ENCODE measurements at places on chromosomes 11 and 22.

- no peak for DNase-seq
Measured at GRCh38 chr22:23190526-23190925, 10.2 kb downstream of the BCR start.

GRCh38 chr11:43576320-43576802 lies 104.2 kb upstream of the HSD17B12 start:
- DNase-seq: peak; percentile 17

DNA sequence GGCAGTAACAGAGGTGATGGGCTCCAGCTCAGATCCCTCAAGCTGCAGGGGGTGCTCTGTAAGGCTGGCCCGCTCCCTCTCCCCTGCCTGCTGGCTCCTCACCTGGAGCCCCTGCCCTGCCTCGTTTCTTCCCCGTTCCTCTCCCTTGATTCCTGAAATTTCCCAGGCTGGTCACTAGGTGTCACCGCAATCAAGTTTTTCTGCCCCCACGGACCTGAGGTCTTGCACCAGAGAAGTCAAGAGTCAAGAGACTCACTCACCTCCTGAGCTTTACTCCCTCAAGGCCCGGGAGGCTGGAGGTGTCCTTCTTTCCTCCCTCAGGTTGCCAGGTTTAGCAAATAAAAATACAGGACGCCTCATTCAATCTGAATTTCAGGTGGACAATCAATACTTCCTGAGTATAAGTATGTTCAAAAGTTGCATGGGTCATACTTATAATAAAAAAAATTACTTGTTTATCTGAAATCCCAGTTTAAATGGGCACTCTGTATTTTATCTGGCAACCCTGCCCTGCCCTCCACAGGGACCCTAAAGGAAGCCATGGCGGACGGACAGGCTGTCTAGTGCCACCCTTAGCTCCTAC lies 69.2 kb downstream of the SCUBE1 start:
- DNase-seq: peak; percentile 81

GRCh38 chr11:1780700-1781592 lies 17.2 kb upstream of the CTSD start:
- peak; percentile 80 for DNase-seq

- no peak for DNase-seq
Measured at GRCh38 chr11:70612459-70613141, 214.3 kb downstream of the CTTN start.

Measured in hematopoietic multipotent progenitor cell treated with erythropoietin and hydrocortisone succinate and interleukin-3 and kit ligand, for 4 days (in vitro differentiated cells).